ENCODE measurements at places on chromosomes 3 and 15.

GRCh38 chr15:101204739-101205535 lies 46.9 kb downstream of the CHSY1 start:
- DNase-seq = no peak

DNA sequence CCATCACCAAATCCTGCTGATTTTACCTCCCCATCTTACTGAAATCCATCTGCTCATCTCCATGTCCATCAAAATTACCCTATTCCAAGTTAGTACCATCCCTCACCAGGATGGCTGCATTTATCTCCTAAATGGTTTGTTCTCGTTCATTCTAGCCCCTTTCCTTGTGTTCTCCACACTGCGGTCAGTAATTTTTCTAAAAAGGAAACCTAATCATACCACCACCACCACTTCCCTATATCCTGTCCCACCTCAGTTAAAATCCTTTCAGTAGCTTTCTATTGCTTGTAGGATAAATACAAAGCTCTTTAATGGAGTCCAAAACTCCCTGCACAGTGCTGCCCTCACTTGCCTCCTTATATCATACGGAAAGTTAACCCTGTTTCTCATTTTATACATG lies 51.1 kb downstream of the UACA start:
- DNase-seq = no peak

GRCh38 chr3:59284926-59285325 lies 235.1 kb upstream of the CFAP20DC start:
- no peak for DNase-seq

DNA sequence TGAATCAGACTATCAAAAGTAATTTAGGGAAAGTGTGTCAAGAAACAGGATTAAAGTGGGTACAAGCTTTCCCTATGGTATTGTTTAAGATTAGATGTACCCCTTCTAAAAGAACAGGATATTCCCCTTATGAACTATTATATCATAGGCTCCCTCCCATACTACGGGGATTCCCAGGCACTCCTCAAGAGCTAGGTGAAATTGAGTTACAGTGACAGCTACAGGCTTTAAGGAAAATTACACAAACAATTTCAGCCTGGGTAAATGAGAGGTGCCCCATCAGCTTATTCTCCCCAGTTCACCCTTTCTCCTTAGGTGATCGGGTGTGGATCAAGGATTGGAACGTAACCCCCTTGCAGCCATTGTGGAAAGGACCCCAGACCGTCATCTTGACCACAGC lies 240.8 kb upstream of the CNTN6 start:
- no peak for DNase-seq

DNA sequence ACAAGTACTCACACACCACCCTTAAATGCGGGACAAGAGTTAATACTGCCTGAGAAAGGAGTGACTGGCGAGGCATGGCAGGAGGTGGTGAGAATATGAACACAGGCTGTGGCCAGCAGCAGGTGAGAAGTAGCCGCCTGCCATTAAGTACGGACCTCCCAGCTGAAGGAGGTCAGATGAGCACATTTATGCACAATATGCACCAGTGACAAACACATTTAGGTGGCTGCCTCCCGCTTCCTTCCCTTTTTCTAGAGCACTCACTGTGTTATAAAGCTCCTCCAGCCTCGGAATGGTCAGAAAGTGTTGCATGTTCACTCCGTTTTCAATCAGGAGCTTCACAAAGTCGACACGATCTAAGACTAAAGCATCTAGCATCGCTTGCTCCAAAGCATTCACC lies 52.4 kb downstream of the TRPM1 start:
- no peak for DNase-seq

- DNase-seq = no peak
Observed at GRCh38 chr15:70098461-70099166, 897 bp upstream of the TLE3 start.

DNA sequence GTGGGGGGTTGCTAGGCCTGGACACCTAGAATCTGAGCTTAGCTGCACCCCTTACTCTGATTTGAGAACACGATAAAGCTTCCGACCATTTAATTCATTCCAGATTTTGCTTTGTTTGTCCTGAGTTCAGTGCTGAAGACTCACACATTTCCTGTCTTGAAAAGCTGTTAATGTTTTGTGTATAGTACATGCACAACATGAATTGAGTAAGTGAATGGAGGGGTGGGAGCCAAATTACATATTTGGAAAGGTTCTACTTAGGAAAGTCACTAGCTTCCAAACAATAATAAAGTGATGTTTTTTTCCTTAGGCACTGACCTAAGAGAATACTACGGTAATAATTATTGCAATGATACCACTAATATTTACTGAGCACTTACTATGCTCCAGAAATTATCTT lies 955.2 kb upstream of the NR2F2 start:
- no peak for DNase-seq

DNA sequence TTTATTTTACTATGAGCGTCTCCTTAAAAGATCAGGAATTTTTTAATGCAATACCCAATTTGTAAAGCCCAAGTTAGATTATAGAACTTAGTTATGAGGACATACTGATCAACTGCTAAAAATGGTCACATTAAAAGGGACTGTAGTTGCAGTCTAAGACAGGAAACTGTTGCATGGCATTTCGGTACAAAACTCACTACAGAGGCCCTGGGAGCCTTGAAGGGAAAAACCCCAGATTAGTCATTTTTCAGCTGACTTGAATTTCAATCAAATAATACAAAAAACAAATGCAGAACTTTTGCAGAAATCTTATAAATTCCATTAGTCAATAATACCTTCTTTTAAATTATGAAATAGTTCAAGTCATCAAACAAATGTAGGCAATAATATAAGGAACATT lies 6.9 kb upstream of the PTX3 start:
- DNase-seq = no peak

DNA sequence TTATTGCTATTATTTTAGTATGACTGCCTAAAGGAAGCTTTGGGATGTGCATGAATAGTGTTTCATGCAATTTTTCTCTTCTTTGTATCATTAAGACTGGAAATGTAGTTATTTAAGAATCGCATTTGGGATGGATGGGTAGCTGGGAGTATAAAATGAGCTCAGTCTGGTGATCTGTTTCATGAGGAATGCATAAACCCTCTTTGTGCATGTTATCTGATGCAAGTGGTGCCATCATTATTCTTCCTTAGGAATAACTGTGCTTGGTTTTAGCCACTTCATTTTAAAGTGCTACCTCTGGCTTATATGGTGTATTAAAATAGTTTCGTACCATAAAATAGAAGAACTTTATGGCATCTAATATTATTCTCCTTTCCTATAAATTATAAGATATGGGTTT lies 535.6 kb downstream of the GRM7 start:
- DNase-seq = no peak

DNA sequence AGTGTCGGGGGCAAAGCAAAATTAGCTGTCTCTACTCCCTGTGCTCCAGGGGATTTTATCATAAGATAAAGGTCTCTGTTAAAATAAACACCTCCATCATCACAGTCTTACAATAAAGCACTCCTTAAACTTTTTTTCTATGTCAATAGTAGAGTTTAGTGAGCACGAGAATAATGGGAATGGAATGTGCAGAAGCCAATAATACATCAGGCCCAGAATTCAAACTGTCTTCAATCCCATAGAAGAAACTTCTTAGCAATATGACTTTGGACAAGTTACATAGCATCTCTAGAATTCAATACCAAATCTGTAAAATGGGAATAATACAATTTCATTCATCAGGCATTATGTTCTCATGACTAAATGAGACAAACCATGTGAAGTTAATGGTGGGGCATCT lies 49.0 kb upstream of the EPHA3 start:
- no peak for DNase-seq

DNA sequence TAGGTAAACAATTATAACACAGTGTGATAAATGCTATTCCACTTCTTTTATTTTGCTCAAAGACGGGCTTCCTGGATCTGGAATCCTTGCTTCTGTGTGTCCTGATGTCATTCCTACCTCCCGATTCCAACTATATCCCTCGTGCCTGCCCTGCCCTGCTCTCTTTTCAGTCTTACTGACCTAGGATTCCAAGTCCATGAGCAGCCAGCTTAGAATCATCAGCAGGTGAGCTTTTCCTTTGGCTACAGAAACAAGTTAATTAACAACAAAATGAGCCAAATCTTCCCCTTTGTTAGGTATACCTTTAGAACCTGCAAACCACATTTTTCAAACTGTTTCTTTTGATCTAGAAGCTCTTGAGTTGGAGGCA lies 21.9 kb upstream of the KPNA1 start:
- DNase-seq = no peak

- DNase-seq = no peak
Observed at GRCh38 chr15:55532944-55533343, 24.9 kb upstream of the DNAAF4 start.

DNA sequence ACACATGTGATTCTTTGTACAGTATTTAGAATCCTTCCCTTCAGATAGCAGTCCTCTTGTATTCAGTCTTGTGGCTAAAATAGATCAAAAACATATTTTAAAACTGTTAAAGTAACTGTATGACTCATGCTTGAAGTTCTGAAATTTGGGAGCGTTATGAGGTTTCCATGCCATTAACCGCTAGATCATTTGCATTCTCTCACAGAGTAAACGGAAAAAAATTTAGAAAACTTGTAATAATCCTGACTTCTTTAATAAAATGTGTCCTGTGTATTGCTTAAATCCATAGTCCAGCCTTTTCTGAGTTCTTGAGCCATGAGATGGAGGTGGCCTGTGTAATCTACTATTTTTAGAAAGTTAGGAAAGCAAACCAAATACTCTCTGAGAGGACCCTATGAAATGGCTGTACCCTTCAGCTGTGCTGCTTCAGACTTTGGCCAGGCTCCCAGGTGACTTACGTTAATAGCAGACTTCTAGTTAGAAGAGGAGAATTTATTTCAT lies 33.8 kb downstream of the MBNL1 start:
- DNase-seq = no peak

- no peak for DNase-seq
Observed at GRCh38 chr3:124455891-124456290, 274.4 kb upstream of the UMPS start.

DNA sequence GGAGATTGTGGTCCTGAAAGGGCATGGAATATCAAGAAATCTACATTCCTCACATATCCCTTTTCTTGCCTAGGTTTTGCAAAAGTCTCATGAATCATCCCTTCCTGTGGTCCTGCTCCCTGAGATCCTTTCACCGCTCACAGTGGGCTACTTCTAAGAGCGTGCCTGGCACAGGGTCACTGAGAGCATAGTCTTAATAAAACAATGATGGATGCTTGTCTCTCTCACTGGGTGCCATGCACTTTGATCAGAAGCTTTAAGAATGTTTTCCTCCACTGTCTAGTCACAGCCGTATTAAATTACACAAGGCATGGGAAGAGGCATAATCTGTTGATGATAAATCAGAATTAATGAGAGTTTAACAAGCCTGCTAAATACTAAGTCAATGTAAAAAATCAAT lies 269.7 kb upstream of the ATP10A start:
- DNase-seq = no peak

GRCh38 chr15:40847223-40847961 lies 3.5 kb downstream of the SPINT1 start:
- DNase-seq = no peak

DNA sequence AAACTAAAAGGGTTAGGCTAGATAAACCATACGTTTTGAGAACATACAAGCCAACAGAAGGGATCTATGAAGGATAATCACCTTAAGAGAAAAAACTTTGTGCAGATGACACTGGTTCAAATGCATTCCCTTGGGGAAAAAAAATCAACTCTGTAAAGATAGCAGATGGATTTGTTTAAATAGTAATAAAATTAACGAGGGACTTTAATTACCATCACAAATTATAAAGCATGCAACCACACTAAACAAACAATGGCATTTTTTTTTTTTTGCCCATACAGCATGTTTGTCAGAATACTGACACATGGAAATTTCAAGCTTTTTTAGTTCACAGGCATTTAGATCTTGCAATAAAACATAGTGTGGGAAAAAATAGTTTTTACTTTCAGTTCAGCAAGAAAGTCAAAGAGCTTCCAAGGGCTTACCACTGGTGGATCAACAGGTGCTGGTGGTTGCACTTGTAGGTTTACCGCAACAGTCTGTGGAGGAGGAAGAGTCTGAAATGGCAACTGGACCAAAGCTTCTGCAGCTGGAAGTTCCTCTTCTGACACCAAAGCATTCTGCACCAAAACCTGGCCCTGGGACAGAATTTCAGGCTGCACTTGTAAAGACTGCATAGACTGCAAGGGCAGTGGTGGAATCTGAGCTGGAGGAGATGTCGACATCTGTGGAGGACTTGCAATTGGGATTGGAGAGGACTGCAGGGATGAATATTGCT lies 53.1 kb downstream of the PHC3 start:
- no peak for DNase-seq

DNA sequence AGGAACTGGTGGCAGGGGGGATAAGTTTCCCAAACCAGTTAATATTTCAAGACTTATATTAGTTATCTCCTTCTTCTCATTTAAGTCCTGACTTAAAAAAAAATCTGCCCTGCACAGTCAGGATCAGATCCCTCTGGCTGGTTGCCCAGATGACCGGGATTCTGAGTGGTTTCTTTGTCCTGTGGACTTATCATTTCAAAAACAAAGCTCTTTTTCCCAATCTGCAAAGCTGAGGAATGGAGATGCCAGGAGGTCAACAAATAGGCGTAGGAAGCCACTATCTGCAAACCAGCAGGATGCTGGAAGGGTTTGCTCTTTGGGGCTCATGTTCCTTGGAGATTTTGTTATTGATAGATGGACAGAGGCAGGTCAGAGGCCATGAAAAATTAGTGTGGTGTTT lies 5.8 kb downstream of the C3orf20 start:
- no peak for DNase-seq

GRCh38 chr3:61381745-61382392 lies 130.6 kb upstream of the FHIT start:
- no peak for DNase-seq

GRCh38 chr3:141928631-141929270 lies 52.3 kb downstream of the ATP1B3 start:
- DNase-seq = no peak

- DNase-seq = no peak
Observed at GRCh38 chr3:137771401-137772213, 7.5 kb downstream of the SOX14 start.

DNA sequence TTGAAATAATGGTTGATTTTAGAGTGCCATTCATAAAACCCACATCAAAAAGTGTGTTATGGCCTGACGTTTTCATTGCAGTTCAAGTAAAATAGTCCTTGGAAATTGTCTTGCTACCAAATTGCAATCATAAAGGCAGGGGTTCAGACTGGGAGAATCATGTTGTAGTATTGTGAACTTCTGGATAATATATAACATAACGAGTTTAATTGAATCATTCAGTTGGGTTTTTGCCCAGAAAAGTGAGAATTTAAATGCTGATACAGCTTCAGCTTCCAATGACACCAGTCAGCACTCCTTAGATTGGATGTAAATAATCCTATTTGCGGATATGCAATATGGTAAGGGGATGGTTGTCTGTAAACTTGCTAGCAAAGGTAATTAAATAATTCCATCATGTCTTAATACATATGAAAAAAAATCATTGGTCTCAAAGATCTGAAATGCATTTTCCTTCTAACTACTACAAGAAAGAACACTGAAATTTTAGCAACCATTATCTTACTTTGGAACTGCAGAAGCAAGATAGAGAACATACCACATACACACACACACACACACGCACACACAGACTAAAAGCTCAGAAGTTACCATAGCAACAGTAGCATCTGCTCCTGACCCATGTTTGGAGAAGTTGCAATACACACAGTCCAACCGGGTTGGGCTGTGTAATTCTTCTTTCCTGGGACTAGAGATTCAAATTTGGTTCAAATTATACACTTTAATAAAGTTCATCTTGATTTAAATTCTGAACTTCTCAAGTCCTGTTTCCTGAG lies 686.2 kb upstream of the NR2F2 start:
- no peak for DNase-seq

- no peak for DNase-seq
Observed at GRCh38 chr3:59843821-59844220, 794.0 kb upstream of the CFAP20DC start.

Data from GOT3 (cell line).